CD8-positive, alpha-beta T cell (primary cell): ENCODE measurements at places on chromosomes 2 and 18. TPM values are rescaled to one million over a fixed set of nuclear protein-coding genes. Genes with fewer than 3 reads are reported as not detected.

GRCh38 chr2:11703700-11704099 lies 33.7 kb upstream of the NTSR2 start:
- no peak for DNase-seq

- no peak for DNase-seq
Observed at GRCh38 chr18:72119082-72119481, 425.1 kb downstream of the CBLN2 start.

DNA sequence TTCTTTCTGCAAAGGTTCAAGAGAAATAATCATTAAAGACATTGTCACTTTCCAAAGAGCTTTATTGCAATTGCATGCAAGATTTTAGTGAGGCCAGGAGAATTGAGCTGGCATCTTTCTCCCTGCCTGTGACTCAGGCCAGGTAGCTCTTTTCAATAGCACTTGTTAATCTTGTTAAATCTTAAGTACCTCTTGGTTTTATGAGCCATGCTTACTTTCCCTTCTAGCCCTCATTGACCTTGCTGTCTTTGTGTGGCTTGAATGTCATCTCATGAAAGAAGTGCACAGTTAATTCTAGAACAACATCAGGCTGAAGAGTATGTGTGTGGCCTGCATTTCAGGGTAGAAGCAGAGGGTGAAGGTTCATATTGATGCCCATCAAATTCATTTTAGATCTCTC lies 14.8 kb upstream of the LGALSL start:
- DNase-seq = no peak

GRCh38 chr2:48586433-48586832 lies 31.2 kb upstream of the GTF2A1L start:
- DNase-seq = no peak

GRCh38 chr2:197904446-197904845 lies 100.1 kb downstream of the PLCL1 start:
- no peak for DNase-seq

The ANKRD36B gene
- 49.0 TPM for total RNA-seq

The THOC1 gene
- total RNA-seq = 114 TPM

The COL3A1 gene
- not detected for total RNA-seq

The WDR54 gene
- total RNA-seq = 19.8 TPM
